Activated T-helper 1 cell treated with anti-CD3 and anti-CD28 coated beads, Interleukin-2, amount 50 U/mL, for 16 hours (primary cell): ENCODE measurements at places on chromosomes 11 and 22.

DNA sequence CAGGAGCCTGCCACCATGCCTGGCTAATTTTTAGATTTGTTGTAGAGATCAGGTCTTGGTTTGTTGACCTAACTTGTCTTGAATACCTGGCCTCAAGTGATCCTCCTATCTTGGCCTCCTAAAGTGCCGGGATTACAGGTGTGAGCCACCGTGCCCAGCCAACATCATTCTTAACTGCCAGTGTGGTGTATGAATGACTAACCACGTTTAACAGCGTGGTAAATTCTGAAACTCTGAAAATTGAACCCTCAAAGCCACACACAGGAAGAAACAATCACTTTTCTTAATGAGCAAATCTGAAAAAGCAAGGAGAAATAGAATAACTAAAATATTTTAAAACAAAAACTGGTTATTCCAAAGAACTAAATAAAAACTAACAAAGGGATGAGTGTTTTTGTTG lies 7.4 kb downstream of the TMEM9B start:
- no peak for DNase-seq

DNA sequence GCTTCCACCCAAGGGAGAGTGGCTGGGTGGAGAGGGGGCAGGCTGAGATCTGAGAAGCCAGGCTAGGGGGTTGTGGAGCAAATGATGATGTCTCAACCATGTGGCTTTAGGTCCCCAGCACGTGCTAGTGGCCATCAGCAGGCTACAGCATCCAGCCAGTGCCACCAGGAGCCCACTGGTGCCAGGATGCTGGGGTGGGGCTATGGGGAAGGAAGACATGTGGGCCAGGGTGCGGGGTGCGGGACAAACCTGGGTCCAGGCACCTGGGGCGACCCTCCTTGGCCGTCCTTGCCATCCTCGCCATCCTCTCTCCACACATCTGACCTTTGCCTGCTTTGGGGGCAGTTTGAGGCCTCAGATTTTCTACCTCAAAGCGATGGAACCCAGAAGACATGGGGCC lies 104.3 kb downstream of the KCNQ1 start:
- no peak for DNase-seq

- peak; percentile 17 for DNase-seq
Measured at GRCh38 chr22:36221799-36222751, 17.3 kb downstream of the APOL2 start.

GRCh38 chr11:10514709-10515108 lies 26.3 kb downstream of the RNF141 start:
- DNase-seq, result no peak

- DNase-seq, result no peak
Measured at GRCh38 chr11:19330416-19330815, 89.7 kb upstream of the E2F8 start.

- DNase-seq, result peak; percentile 58
Measured at GRCh38 chr11:64745521-64746328, 1.8 kb upstream of the RASGRP2 start.

- no peak for DNase-seq
Measured at GRCh38 chr11:20087118-20087521, 73.2 kb downstream of the DBX1 start.

GRCh38 chr11:110366291-110366690 lies 63.5 kb upstream of the FDX1 start:
- DNase-seq, result no peak

DNA sequence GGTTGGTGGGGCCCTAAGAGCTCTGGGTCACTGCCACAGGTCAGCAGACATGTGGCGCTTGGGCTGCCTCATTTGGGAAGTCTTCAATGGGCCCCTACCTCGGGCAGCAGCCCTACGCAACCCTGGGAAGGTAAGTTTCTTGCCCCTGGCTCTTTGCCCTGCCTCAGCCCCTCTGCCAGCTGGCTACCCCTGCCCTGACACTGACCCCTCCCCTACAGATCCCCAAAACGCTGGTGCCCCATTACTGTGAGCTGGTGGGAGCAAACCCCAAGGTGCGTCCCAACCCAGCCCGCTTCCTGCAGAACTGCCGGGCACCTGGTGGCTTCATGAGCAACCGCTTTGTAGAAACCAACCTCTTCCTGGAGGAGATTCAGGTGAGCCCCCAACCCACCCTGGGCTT lies 1.9 kb downstream of the SCYL1 start:
- DNase-seq, result no peak

- no peak for DNase-seq
Measured at GRCh38 chr11:109000531-109000930, 335.7 kb downstream of the DDX10 start.

DNA sequence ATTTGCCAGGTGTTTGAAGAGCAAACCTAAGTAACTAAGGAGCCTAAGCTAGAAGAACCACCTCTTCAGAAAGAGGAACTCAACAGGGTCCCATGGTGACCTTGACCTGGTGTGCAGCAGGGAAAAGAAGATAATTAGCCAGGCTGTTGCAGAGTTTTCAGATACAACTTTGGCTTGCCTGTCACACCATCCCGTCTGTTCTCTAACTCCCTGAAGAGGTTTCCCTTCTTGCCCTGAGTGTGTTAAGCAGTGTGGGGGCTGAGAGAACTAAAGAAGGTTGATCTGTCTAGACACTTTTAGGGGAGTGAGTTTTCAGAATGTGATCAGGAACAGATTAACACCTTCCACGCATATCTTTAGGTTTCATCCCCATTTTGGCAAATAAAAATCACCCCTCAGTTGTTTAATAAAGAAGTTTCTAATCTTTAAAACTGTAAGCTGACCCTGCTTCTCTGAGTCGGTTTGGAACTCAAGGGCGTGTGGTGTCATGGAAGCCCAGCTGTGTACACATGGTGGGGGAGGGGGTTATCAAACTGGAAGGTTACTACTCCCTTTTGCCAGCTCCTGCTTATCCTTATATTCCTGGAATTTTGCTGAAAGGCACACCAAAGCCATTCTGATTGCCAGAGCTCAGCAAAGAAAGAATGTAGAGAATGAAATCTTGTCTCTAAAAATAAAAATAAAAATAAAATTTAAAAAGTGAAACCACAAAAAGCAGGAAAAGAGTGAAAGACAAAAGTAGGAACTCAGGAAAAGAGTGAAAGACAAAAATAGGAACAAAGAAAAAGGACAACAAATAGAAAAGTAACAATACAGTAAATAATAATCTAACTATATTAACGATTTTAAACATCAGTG lies 70.2 kb downstream of the DBX1 start:
- no peak for DNase-seq

GRCh38 chr22:20582520-20583361 lies 75.3 kb downstream of the MED15 start:
- no peak for DNase-seq

DNA sequence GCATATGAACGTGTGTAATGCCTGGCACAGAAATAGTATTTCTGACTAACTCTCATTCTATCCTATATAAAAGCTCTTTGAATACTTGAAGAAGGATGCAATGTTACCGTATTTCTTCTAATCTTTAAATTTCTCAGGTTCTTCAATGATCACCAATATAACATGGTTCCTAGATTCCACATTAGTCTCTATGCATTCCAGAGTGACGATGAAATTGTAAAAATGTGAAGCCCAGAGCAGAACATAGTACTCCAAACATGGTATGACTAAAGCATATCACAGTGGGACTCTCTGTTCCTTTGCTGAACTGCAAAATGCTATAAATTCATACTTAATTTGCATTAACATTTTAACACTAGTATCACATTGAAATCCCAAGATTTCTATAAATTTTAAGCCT lies 877.6 kb upstream of the CHORDC1 start:
- DNase-seq, result no peak
